Activated naive CD8-positive, alpha-beta T cell treated with anti-CD3 and anti-CD28 coated beads for 36 hours (primary cell): ENCODE measurements at places on chromosomes 13 and 19.

GRCh38 chr19:5714816-5715215 is 5.1 kb downstream of the LONP1 start:
- DNase-seq = no peak

GRCh38 chr19:33347300-33347699 is 26.2 kb upstream of the CEBPG start:
- no peak for DNase-seq

GRCh38 chr19:39341129-39341718 is 997 bp upstream of the SAMD4B start:
- DNase-seq = peak; percentile 26

GRCh38 chr19:46080561-46080960 is 39.8 kb upstream of the IGFL4 start:
- DNase-seq = no peak

GRCh38 chr19:35211545-35212230 is 16.9 kb downstream of the FAM187B start:
- DNase-seq = peak; percentile 65

- no peak for DNase-seq
Observed at GRCh38 chr19:33520048-33520643, 1.4 kb downstream of the PEPD start.

- no peak for DNase-seq
Observed at GRCh38 chr19:24071078-24071477, 15.9 kb upstream of the ZNF254 start.

- DNase-seq = no peak
Observed at GRCh38 chr13:51645154-51645650, 60.9 kb downstream of the WDFY2 start.

DNA sequence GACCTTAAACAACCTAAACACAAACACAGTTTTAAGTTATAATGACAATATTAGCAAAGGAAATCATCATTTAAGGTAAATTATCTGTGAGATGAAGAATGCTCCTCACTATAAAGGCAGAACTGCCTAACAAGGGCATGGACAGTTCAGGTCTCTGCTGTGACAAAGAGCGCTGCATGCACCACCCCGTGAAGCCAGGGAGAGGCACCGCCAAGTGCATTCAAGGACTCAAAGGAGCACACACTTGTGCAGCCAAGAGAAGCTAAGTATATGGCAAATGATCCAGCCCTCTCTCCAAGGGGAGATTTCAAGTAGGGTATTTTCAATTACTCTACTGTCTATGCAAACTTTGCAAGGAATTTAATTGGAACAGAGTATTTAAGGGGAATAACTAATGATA is 126.0 kb downstream of the RAP2A start:
- no peak for DNase-seq

- no peak for DNase-seq
Observed at GRCh38 chr13:40179445-40180281, 486.8 kb downstream of the FOXO1 start.

GRCh38 chr13:112652512-112653070 is 37.2 kb upstream of the ATP11A start:
- DNase-seq = no peak

DNA sequence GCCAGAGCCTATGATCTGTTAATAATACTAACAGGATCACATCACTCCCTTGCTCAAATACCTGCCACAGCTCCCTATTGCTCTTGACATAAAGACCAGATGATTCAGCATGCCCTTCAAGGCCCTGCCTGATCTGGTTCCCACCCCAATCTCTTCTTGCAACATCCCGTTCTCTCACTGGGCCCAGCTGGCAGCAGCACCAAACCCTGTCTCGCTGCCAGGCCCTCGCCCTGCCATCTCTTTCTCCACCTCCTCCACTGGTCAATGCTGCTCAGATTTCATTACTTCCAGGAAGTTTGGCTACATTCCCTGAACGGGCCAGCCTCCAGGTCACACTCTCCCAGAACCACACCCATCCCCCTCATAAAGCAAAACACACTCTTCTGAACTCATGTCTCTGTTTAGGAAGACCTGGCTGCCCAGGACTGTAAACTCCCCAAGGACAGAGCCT is 8.6 kb upstream of the BCAT2 start:
- no peak for DNase-seq

DNA sequence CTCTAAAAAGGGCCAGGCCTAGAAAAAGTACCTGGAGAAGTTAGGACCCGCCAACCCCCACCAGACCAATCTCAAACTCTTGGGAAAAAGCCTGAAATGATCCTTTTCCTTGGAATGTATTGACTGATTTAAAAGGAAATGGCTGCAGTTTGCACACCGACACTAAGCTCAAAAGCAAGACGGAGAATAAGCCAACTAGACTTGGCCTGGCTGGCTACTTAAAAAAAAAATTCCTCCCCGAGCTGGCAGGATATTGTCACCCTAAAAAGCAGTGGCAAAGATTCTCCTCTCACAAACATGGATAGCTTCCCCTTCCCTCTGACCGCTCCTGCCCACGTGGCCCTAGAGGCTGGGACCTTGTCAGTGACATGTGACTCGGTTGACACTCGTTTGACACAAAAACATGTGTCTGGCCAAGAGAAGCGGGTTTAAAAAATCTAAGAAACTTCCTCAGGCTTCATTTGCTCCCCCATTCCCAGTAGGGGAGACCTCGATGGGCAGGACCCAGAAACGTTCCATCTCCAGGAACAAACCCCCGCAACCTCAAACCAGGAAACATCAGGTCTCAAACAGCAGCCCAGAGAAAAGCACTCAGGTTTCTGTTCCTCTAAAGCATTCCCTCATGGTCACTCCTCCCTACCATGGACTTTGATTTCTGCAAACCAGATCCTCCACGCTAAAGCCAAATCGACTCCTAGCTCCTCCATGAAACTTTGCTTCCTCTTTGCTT is 1.3 kb downstream of the RFX1 start:
- no peak for DNase-seq

GRCh38 chr19:2602391-2603181 is 99.9 kb downstream of the GNG7 start:
- no peak for DNase-seq

DNA sequence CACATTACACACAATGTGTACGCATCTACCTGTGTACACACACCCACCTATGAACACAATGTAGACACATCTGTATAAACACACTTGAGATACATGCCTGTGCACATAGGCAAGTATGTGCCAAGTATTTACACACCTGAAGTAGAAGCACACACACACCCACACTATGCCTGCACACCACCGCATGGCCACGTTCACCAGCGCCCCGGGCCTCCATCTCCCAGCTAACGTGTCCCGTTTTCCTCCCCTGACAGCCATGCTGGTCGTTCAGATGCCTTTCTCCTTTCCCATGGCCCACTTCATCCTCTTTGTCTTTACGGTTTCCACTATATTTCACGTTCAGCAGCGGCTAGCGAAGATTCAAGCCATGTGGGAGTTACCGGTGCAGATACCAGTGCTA is 6.9 kb downstream of the FUT2 start:
- no peak for DNase-seq

- no peak for DNase-seq
Observed at GRCh38 chr13:95924389-95924994, 128.7 kb downstream of the UGGT2 start.

DNA sequence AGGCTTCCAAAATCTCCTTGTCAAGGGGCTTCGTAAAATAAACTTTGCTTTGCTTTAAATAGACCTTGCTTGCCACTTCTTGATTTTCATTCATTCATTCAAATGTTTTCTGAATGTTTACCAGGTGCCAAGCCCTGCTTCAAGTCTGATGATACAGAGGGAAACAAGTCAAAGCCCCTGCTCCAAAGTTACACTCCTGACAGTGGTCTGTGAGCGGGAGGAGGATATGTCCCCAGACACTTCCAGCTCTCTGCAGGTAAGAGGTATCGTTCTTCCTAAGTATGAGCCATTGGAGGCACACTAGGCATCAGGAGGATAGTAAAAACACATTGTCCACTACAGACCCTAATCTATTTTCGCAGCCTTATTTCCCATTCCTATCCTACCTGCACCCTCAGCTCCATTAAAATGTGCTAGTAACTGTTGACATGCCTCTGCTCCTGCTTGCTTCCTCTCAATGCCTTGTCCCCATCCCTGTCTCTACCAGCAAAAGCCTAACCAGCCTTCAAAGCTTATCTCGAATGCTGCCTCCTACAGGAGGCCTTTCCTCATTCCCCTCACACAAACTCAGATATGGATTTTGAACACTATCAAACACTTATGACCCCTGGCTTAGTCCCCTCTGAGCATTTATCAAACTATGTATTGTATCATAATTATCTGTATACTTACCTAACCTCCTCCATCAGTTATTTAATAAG is 6.2 kb upstream of the WBP4 start:
- DNase-seq = no peak

DNA sequence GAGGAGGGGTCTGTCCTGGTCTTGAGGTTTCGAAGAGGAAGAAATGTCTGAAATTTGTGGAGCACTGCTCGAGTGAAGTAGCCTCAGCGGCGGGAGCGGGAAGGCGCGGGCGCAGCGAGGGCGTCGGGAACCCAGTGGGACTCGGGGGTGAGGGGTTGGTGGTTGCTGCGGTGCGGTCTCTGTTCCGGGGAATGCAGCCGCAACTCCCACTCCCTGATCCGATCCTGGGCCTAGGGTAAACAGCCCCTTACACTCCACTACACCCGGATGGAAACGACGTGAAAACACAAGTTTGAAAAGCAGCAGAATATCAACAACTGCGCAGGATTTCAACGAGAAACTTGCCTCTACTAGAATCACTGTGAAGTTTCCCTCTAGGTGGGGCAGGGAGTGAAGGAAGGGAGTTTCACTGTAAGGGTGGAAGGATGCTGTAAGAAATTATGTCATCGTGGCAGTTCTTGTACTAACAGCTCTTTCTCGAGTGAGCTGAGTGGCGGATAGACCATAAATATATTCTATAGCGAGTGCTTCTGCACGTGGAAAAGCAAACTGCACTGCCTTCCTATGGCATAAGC is 2.0 kb upstream of the KLF12 start:
- DNase-seq = peak; percentile 36

- no peak for DNase-seq
Observed at GRCh38 chr19:38502410-38503076, 69.1 kb downstream of the RYR1 start.

- DNase-seq = no peak
Observed at GRCh38 chr19:5617080-5617479, 5.5 kb downstream of the SAFB2 start.

DNA sequence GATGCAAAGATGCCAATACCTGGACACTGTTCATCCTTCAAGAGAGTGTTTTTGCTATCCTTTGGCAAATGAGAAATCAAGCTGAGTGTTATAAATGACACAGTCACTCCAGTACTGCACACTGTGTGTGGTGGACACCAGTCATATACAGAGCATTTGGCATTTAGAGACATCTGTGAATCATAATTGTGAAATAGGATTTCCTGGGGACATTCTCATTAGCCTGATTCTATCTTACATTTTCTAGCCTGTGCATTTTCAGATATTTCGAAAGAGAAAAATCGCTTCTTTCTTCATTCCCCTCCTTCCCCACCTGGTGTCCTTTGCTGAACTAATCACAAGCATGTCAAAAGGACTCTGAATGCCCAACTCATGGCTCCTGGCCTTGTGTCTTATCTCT is 781.0 kb upstream of the ARGLU1 start:
- DNase-seq = no peak

- DNase-seq = peak; percentile 71
Observed at GRCh38 chr19:49333811-49334288, 1.4 kb upstream of the CD37 start.

GRCh38 chr13:28582225-28582891 is 76.6 kb upstream of the POMP start:
- peak; percentile 13 for DNase-seq

- DNase-seq = no peak
Observed at GRCh38 chr13:50396001-50396400, 380.8 kb downstream of the KCNRG start.

GRCh38 chr13:33571618-33572017 is 246.3 kb upstream of the RFC3 start:
- no peak for DNase-seq

GRCh38 chr13:87778128-87778527 is 107.0 kb downstream of the SLITRK5 start:
- DNase-seq = no peak

GRCh38 chr13:109096101-109096500 is 466.7 kb downstream of the MYO16 start:
- no peak for DNase-seq

DNA sequence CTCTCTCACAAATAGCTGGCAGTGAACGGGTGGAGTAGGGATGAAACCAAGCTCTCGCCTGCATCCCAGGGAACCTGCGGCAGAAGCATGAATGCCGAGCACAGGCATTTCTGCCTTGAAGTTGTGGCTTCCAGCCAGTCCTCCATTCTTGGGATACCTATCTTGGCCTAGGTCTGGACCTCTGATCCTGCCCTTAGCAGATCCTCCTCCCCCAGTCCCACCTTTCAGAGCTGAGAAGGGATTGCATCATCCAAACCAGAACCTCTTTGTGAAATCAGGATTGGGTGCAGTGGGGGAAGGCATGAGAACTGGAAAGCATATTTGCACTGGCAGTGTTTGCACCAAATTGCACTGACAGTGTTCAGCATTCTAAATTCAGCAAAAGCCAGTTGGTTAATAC is 5.8 kb downstream of the ZNF780A start:
- no peak for DNase-seq

DNA sequence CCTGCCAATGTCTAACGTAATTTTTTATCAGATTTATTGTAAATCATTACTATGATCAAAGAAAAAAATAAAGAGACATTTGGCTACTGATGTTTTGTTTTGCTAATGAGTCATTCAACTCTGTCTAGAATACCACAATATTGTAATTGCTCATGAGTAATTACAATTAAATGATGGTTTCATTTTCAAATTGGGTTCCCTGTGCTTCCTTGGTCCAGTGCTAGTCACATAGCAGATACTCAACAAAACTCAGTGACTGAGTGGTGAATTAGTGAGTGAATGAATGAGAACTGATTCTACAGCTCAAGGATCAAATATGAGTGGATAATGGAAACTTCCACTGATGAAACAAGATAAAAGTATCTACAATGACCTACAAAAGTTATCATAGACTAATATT is 304.7 kb downstream of the POU4F1 start:
- DNase-seq = no peak

DNA sequence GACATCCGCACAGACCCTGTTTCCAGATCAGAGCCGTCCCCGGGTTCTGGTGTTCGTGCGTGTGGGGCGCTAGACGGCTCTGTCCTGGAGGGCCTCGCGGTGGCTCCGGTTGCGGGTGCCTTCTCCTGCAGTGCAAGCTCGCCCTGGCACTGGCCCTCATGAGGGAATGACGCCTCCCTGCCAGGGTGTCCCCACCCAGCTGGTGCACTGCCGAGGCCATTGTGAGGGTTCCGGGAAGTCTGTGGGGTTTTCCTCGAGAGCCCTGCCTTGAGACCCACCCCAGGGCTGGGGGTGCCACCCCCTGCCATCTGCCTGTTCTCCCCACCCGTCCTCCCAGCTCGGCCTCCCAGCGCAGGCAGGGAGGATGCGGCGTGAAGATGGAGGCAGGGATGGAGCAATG is 19.2 kb upstream of the GNA15 start:
- DNase-seq = no peak
